NCI-H748 treated with DMSO at 0.1 percent for 48 hours (cell line): ENCODE measurements at places on chromosomes 5 and 9.

DNA sequence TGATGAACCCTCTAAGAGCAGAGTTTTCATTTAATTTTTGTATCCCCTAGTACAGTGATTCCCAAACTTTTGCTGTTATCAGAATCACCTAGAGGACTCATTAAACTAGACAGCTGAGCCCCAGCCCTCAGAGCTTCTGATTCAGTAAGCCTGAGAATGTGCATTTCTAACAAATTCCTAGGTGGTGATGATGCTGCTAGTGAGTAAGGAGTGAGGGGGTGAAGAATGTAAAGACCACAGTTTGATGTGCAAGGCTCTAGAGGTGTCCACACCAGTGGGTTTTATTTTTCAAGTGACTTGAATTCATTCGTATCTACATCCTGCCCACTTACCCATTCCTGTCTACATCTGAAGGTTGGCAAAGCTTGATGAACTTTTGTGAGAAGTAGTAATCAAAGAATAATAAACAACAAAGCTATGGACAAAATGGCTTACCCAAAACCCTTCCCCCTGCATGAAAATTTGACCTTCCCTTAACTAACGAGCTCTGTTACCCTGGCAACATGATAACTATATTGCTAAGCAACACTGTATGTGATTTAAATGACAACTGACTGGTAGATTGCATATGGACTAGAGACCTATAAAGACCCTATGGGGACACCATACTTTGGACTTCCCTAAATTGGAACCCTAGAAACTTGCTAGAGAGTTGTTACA is 35.2 kb downstream of the DTWD2 start:
- DNase-seq = no peak

DNA sequence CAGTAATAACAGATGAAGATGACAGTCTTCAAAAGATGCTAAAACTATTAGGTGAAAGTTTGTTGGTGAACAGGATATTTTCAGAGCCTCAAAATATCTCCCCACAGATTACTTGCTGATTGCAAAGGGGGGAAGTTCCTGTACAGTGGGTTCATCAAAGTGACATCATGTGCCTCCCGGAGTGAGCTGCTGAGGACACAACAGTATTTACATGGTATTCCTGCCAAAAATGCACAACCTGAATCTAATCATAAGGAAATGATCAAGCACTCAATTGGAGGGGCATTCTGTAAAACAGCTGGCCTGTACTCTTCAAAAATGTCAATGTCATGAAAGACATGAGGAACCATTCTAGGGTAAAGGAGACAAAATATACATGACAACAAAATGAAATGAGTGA is 18.9 kb upstream of the GLIS3 start:
- DNase-seq = no peak

DNA sequence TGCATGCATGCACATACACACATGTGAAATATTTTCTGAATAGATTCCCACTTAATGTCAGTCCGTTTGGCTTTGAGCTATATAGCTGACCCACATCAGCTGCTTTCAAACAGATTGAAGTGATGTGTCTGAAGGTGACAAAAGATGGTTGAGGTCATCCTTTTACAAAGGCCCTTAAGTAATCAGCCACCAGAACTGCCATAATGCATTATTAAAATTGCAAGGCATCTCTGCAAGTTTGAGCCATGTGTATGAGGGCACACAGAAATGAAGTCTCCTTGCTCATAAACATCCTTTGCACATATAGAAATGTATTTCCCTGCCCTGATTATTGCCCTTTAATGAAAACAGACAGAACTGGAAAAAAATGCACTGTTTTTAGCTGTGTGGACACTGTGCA is 1043.0 kb upstream of the C9orf72 start:
- no peak for DNase-seq

GRCh38 chr9:98627296-98627695 is 81.4 kb downstream of the GABBR2 start:
- no peak for DNase-seq

DNA sequence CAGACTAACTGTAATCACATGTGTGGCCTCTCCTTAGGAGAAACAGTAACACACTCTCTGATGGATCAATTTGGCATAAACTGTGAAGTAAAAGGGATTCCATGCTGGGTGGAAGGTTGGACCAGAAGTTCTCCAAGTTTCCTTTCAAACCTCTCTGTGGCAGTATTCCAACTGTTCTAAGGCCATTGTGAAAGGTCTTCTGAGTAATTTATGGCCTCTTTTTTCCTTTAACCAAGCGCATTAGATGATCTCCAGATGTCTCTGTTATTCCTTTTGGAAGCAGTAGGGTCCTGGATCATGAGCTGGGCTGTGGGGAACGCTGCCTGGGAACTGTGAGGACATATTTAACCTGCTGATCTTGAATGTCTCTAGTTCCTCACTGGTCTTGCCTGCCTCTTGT is 80.6 kb upstream of the IL6ST start:
- DNase-seq = no peak

- DNase-seq = no peak
Measured at GRCh38 chr9:135039916-135040645, 47.4 kb upstream of the OLFM1 start.

- no peak for DNase-seq
Measured at GRCh38 chr5:126311766-126312165, 111.4 kb upstream of the GRAMD2B start.

DNA sequence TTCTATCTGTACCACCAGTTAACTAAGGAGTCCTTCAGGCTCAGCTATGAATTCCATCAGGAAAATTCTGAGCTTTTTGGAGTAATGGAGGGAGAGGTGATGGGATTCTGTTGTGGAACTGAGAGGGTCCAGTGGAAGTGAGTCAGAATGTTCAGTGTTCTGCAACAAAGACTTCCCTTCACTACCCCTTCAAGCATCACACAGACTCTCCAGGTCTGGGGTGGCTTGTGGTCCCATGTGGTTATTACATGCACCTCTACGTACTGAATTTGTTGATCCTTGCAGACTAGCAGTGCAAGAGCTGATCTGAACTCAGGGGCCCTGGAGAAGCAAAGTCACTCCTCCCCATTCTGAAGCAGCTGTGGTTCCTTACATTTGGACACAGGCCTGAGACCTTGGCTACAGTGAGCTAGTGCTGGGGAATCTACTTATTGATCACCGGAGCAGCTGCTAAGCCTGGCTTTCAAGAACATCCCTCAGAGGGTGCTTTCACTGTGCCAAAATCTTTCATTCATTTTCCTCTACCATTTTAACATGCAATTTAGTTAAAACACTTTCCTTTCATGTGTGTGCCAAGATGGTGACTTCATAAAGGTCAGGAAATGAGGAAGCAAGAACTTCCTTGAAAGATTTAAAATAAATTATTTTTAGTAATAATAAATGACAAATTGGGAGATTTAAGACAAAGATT is 75.0 kb upstream of the TNC start:
- DNase-seq = no peak

DNA sequence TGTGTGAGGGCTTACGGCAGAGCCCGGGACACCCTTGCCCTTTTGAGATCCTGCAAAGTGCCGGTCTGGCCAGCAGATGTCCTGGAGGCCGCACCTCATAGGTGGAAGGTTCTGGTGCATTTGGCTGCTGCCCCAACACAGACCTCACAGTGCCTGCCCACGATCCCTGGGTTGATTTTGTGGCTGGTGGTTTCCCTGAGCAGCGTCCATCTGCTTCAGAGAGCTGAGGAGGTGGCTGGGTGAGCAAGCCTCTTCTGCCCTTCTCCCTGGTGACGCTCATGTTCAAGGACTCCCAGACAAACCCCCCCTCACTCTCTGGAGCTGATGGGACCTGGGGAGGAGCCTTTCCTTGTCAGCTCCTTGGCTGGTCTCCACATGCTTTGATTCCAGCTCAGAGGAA is 18.9 kb downstream of the BNIP1 start:
- DNase-seq = no peak

- DNase-seq = no peak
Measured at GRCh38 chr5:10591966-10592365, 28.1 kb downstream of the ANKRD33B start.
